Activated CD4-positive, alpha-beta T cell treated with anti-CD3 and anti-CD28 coated beads, Interleukin-2, amount 10 ng/mL, durations not matched to agents 24 days and 14 days (primary cell): ENCODE measurements at places on chromosomes 12 and 14. TPM values are rescaled to one million over a fixed set of nuclear protein-coding genes. Genes with fewer than 3 reads are reported as not detected.
A peak's percentile ranks its signal among the peaks of the same experiment; 100 is the strongest.

DNA sequence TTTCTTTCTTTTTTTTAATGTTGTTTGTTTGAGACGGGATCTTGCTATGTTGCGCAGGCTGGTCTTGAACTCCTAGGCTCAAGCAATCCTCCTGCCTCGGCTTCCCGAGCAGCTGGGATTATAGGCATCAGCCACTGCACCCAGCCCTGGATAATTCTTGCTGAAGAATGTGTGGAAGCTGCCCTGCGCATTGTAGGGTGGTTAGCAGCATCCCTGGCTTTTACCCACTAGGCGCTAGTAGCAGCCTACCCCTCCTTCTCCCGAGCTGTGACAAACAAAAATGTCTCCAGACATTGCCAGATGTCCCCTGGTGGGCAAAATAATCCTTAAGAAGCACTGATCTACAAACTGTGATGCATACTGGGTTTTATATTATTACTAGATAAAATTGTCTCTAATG is 6.6 kb downstream of the DCAF4 start:
- H3K4me1 ChIP-seq: peaks cover 18% of the 10 kb centered on the region
- no peak for DNase-seq
- H3K36me3 ChIP-seq: peaks cover 12% of the 10 kb centered on the region
- no peaks in the 10 kb centered on the region for H3K27me3 ChIP-seq
- H3K4me3 ChIP-seq: no peak overlapping the region

RIMBP2 gene
- total RNA-seq: not detected in 2 replicates

B4GALNT3 gene
- 6.6 TPM in 2 replicates for total RNA-seq

DNA sequence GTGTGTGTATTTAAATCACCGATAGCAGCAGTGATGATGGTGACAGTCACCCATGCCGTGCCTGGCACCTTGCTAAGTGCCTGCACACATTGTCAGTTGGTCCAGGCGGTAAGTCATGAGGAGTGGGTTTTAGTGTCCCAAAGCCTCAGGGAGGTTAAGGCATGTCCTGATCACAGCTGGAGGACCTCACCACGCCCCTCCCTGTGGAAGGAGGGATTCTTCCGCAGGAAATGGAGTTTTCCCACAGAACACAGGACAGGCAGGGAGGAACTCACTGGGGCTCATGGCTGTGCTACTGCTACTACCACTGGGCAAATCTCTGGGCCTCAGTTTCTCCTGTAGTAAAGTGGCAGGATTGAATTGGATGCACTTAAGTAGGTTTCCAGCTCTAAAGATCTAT is 142.3 kb downstream of the CACNA1C start:
- H3K4me1 ChIP-seq: no peaks in the 10 kb centered on the region
- no peak for DNase-seq
- H3K27ac ChIP-seq: no peak overlapping the region
- H3K4me3 ChIP-seq: no peak overlapping the region

DNA sequence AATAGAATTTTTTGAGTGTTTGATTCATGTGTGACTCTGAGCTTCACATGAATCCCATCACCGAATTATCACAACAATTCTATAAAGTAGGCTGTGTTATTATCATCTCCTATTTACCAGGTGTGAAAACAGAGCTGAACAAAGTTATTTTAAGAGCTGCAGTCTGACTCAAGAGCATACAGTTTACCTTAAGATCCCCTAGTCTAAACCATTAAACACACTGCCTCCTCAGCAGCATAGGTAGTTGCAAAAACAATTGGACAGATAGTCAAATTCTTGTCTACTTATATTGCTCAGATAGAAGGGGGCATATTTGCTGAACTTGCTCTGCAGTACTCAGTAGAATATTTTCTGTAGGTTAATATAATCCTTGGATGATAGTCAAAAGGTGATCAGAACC is 219.8 kb upstream of the ATP2B1 start:
- H3K4me3 ChIP-seq: no peak overlapping the region
- DNase-seq: peak; percentile 30
- H3K36me3 ChIP-seq: no peaks in the 10 kb centered on the region
- no peak overlapping the region for H3K27ac ChIP-seq
- peaks cover 8% of the 10 kb centered on the region for H3K4me1 ChIP-seq
- H3K27me3 ChIP-seq: no peaks in the 10 kb centered on the region

HOXC12 gene
- not detected in 2 replicates for total RNA-seq

DNA sequence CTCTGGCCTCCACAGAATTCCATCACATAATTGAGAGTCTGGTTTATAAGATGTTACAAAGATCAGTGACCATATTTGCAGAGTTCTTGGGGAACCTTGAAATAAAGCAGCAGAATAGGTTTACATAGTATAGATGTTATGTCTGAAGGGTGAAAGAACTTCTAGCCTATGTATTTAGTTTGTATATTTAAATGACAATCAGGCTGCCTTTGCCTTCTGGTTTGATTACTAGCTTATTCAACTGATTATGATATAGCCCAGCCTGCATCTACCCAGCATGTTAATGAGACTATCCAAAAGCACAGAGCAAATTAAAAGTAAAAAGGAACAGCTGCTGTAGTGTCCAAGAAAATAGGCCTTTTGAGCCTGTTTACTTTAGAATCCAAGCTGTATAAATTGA is 85.3 kb downstream of the APAF1 start:
- peaks cover 5% of the 10 kb centered on the region for H3K4me1 ChIP-seq
- no peak overlapping the region for H3K27ac ChIP-seq
- peaks cover 53% of the 10 kb centered on the region for H3K36me3 ChIP-seq
- H3K4me3 ChIP-seq: no peak overlapping the region

GRCh38 chr12:96427269-96427729 is 27.1 kb upstream of the CDK17 start:
- no peaks in the 10 kb centered on the region for H3K36me3 ChIP-seq
- peak overlapping the region; percentile 80 for H3K27ac ChIP-seq
- peaks cover 37% of the 10 kb centered on the region for H3K4me1 ChIP-seq
- peak; percentile 68 for DNase-seq

NKX2-1 gene
- total RNA-seq: not detected in 2 replicates

RHOJ gene
- total RNA-seq: not detected in 2 replicates

ANKRD33 gene
- not detected in 2 replicates for total RNA-seq
